ENCODE measurements at places on chromosomes 7 and 10.

DNA sequence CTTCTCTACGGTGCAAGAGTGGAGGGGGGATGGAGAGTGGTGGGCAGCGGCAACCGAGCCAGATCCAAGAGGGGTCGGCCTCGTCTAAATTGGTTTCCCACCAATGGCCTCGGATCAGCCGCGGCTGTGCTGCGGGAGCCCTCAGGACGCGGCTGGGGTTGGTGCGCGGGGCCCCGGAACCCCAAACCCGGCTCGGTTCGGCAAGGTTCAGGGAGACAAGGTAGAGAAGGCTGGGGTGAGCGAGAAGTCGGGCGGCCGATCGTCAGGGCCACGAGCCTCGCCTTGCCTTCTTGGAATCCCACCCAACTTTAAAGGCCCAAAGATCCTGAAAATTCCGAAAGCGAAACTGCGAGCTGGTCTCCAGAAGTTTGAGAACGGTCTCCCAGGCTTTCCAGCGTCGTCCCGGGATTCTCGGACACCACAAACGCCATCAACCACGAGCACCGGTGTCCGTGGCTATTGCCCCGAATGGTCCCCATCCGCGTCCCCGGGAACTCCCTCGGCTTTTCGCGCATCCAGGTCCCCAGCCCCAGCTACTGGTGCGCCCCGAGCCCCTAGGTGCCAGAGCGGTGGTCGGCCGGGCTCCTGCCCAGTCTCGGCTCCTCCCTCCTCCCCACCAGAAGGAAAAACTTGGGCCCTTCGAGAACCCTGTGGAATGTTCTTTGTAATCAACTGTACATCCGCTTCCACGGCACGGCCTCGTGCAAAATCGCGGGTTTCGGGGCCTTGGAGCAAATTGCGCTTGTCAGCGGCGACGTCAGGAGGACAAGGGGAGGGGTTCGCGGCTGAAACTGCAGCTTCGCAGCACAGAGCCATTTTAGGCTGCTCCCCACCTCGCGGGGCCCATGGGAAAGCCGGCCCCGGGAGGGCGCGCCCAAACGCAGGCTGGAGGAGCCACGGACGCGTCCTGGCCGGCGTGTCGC lies 3.2 kb downstream of the SFMBT2 start:
- DNase-seq: peak; percentile 13

DNA sequence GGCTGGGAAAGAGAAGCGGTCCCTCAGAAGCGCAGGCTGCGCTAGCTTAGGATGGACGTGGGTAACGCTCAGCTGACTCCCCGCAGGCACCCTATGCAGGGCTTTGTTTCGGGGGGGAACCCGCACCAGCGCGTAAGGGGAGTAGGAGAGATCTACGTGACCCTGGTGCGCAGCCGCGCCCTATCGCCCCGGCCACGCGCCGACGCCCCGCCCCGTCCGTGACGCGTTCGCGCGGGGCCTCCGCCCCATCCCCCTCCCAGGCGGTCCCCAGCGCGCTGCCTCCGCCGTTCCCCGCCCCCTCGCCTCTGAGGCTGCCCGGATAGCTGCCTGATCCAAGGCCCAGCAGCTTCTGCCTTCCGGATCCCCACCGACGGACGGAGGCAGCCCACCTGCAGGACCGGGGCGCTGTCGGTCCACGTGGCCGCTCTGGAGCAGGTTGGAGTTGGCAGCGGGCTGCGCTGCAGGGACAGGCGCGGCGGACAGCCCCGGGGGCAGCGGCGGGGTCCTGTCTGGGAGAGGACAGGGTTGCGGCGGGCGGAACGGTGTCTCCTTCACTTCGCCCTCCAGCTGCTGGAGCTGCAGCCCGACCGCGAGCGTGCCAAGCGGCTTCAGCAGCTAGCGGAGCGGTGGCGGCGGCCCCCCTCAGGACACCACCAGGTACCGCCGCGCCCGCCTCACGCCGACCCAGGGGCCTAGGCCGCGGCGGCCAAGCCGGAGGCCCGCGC lies at the start of gene VDAC2:
Gene VDAC2 (plus strand): TSS at position 515 of the 725 bp plus-strand sequence. CDS start 363 bp downstream, outside the sequence.
- peak; percentile 96 for DNase-seq

- DNase-seq: no peak
These were observed 1.5 kb upstream of the MTPN start for GRCh38 chr7:135978624-135979023.

GRCh38 chr7:21172800-21173199 lies 255.1 kb upstream of the SP4 start:
- no peak for DNase-seq

DNA sequence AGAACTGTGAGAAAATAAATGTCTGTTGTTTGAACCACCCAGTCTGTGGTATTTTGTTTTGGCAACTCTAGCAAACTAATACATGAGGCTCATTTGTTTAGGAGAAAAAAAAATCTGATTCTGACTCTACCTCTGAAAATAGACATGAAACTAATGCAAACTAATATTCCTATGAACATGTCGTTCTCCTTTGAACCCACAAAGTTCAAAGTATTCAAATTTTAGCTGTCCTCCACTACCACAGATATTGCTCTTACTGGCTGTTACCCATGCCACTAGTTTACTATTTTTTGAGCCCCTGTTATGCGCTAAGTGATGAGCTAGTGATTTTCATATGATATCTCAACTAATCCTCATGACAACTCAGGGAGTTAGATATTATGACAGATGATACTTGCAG lies 58.8 kb upstream of the ZNF804B start:
- no peak for DNase-seq
